ENCODE measurements at places on chromosomes 11 and 22.

- DNase-seq, result no peak
Observed at GRCh38 chr11:78916759-78917158, 342.1 kb upstream of the NARS2 start.

DNA sequence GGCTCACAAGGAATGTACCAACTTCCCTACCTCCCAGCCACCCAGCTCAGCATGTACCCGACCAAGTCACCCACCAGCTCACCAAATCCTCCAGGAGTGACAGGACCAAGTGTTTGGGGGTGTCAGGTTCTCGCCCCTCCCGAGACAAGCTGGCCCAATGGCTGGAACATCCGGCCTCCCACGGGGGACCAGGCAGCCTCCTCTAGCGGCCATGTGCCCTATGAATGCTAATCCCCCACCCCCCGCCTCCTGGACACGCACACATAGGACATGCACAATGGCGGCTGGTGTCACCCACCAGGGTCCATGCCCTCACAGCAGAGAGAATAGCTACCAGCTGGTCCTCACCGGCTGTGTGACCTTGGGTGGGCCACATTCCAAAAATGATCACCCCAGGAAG, 151.0 kb downstream of the MN1 start:
- DNase-seq, result no peak

- no peak for DNase-seq
Observed at GRCh38 chr11:104161751-104162450, 2.0 kb downstream of the PDGFD start.

DNA sequence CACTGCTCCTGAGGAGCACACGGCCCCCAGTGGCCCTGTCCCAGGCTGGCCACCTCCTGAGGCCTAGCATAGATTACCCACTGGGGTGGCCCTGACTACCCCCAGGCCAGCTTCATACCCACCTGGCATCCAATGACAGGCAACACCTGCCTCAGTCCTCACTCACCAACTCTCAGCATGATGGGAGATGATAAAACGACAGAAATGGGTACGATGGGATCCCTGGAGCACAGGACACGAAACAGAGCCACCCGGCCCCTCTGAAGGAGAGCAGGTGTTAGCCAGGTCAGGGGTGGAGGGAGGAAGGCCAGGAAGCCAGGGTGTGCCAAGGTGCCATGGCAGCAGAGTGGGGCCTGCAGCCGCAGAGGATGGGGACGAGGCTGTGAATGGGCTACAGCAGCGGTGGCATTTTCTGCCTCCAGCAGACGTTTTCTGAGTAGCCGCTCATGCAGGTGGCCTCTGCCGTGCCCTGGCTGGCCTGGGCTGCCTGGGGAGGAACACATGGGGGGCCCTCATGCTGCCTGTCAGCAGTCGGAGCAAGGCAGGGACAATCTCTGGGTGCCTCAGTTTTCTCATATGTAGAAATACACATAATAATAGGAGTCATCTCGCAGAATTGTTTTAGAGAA, 50.2 kb upstream of the FGF3 start:
- no peak for DNase-seq

GRCh38 chr11:126512741-126513715, 157.5 kb downstream of the ST3GAL4 start:
- no peak for DNase-seq

DNA sequence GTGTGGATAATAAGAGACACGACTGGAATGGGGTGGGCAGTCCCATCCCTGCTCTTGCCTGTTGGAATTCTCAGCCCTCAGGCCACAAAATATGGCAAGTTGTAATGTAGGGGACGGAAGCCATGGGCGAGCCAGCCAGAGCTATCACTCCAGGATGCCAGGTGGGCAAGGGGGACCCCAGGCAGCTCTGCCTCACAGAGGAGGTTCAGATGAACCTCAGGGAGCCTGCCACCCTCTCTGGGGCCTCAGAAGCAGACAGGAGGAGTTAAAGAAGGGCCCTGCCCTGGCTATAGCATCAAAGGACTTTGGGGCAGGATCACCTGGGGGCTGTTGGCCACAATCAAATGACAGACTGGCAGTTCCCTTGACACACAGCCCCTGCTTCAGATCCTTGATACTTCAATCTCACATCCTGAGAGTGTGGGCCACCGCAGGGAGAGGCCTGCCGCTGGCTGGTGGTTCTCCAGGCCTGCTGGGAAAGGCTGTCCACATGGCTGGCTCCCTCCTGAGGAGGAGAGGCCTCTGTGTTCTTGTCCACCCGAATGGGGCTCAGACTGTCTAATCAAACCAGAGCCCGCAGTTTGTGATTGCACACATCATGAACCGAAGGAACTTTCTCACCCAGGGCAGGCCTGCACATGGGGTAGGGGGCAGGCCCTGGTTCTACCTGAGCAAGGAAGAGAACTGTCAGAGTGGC, 31.4 kb downstream of the IGLL1 start:
- DNase-seq, result no peak

DNA sequence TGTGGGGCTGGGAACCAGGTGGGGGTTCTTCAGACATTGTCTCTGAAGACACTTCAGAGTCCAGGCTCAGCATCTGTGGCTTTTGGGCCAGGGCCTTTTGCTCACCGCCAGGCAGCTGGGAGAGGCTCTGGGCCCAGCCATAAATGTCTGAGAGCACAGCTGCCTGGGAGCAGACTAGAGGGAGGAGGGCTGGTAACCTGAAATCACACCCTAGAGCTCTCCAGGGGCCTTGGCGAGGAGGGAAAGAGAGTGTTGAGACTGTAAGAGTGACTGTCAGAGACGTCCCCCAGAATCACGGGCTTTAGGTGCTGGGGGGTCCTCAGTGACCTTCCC, 4.1 kb downstream of the TRABD start:
- DNase-seq, result no peak

DNA sequence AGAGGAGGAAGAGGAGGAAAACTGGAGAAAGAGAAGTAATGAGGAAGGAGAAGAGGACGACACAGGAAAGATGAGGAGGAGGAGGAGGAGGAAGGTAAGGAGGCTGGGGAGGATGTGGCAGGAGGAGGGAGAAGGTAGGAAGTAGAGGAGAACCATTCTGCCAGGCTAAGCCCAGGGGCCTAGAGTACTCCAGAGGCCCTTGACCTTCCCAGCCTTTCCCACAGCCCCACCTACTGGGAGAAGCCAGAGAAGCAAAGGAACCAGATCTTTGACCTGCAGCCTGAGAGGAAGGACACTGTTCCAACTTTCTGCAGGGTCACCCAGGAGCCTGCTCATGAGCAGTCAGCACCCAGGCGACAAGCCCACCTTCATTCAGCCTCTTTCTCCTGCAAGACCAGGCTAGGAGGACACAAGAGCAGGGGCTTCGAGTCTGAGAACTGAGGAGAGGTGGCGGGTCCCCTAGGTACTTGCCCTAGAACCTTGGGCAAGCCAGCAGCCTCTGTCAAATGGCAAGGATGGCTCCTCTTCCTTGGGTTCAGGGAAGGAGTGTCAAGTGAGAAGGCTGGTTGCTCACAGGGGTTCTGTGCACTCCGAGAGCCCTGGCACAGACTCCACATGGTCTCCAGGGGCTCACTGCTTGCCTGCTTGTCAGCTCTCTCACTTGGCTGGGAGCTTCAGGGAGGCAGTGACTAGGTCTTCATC, 27.9 kb upstream of the OAF start:
- DNase-seq, result no peak

DNA sequence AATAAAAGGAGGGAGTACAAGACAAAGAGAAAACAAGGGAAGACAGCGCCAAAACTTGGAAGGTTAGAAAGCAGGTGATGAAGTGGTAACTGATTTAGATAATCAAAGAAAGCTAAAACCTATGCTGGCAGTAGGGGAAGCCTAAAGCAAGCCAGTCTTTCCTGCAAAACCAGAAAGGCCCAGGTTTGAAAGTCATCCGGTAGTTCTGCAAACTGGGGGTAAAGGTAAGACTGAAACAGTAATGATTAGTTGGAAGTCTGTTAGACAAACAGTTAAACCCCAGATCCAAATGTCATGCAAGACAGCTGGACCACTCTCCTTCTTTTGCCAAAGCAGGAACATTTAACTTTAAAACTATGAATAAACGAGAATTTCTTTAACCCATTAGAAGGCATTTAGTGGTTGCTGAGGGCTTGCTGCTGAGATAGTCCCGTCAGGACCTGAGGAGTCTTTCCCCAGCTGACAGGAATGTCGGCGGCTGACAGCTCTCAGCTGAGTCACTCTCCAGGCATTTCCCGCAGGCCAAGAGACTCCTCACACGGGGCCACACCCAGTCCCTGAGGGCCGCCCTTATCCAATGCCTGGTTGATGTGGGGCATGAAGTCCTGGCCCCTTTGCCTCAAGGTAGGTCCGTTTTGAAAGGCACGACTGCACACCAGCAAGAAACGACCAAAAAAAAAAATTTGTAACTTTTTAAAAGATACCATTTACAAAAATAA, 36.3 kb upstream of the CFAP300 start:
- peak; percentile 53 for DNase-seq

DNA sequence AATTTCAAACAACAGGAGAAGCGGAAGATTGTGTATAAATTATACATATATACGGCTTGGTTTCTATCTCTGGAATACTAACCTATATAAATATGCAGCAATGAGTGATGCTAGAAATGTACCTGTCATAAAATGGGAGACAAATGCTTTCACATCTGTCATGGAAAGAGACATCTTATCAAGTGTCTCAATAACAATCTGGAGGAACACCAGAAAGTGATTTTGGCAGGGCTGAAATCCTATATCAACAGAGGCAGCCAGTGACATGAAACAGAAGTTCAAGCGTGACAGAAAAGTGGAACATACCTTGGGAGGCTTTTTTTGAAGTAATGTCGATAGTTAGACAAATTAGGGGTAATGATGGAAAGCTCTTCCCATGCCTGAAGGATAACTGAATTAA, 834.6 kb downstream of the JRKL start:
- no peak for DNase-seq

DNA sequence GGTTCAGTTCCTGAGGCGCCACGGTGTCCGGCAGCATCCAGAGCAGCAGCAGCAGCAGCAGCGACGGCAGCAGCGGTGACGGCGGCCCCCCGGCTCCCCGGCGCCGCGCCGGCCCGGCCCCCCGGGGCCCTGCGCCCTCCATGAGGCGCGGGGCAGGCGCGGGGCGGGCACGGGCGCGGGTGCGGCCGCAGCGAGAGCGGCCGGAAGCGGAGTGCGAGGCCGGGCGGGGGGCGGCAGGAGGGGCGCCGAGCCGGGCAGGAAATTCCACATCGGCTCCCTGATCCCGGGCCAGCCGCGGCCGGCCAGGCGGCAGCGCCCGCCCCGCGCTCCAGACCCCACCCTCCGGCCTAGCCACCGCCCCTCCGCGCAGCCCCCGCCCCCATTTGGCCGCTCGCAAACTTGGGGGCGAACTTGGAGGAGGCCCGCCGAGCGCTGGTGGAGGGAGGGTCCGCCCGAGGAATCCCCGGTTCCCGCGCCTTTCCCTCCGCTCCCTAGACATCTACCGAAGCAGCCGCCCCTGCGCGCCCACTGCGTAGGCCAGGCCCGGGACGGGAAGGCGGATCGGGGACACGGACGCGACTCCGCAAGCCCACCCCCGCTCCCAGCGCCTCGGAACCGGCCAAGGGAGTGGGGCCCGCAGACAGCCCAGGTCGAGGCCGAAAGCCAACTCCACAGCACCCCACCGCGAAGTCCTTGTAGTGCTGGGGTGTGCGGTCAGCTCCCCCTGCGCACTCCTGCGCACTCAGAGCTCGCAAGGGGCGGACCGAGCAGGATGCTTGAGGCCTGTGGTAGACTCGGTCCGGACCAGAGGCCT, at the start of gene SCARF2:
SCARF2 (minus strand) TSS at position 213 of the 814 bp plus-strand sequence; CDS start at position 142, 71 bp downstream.
- no peak for DNase-seq

DNA sequence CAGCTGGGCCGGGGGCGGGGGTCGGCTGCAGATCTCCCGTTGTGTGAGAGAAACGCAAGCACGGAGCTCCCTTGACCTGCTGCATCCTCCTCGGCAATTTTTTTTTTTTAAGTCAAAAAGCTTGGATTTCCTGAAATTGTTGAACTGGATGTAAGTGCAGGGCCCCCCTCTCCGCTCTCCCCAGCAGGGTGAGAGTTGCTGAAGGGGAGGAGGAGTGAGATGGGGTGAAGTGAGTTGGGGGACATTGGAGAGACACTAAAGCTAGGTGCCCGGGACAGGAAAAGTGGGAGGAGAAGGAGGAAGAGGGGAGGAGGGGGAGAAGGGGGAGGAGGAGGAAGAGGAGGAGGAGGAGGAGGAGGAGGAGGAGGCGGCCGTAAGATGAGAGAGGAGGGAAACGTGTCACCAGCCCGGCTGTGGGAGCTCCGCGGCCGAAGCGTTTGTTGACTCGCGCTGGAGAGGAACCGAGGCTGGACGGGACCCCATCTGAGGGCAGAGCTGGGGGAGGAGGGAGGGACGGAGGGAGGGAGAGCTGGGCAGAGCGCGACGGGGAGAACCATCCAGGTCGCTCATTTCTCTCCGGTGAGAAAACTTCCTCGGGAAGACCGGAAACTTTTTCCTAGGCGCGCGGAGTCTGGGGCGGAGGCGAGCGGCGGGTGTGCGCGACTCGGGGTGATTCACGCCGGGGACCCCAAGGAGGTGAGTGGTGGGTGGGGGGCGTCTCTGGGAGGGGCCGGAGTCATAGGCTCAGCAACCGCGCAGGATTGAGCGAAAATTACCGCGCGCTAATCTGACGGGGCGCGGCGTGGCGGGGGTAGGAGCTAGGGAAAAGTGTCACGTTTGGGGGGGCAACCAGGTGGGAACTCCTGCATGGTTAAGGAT, 80.2 kb downstream of the PRR5L start:
- peak; percentile 22 for DNase-seq

DNA sequence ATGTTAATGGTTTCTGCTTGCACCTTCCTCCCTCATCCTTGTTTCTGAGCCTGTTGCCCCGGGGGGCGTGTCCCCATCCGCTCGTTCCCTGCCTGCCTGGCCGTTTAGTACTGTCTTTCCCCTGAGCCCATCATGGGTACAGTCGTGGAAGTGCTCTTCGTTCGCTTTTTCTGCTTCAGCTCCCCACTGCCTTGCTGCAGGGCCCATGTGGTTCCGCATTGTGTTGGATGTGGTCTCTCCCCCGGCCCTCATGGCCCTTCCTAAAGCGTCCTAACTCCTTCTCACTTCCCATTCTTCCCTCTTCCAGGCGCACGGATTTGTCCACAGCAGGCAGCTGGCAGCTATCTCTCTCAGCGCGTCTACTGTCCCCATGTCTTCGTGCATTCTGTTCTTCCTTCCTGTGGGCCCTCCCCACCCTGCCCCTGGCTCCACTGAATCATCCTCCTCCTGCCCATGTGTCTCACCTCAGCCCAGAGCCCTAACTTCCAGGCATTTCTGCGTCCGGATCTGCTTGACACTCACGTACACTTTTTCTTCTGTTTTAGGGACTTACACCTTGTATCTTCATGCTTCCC, 98.1 kb downstream of the ZBTB16 start:
- DNase-seq, result no peak

DNA sequence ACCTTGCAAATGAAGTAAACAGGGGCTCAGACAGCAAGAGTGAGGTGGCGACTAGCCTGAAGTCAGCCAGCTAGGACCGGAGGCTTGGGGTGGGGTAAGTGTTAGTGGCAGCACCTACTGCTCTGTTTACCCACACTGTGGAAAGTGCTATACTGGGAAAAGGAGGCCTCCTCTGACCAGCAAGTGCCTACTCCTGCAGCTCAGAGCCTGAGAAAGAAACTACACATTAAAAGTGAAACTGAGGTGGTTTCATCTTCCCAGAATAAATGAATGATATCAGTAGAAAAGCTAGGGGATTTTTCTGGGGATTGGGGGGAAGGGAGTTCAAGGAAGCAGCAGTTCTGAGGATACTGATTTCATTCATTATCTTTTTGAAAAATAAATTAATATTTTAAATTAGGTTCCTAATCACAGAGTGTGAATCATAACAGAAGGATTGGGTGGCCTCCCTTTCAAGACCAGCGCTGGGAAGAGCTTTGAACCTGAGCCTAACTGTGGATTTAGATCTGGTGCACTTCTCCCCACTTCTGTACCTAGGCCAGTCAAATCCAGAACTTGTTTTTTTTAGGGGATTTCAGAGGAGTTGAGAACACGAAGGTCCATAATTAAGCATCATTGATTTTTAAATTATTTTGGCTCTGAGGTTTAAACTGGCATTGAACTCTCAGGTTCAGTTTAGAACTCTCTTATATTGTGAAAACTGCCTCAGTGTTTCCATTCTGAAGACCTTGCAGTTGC, 48.1 kb upstream of the GRAMD1B start:
- no peak for DNase-seq
